ENCODE measurements at places on chromosomes 5 and 9. TPM values are rescaled to one million over a fixed set of nuclear protein-coding genes. Genes with fewer than 3 reads are reported as not detected.
A peak's percentile ranks its signal among the peaks of the same experiment; 100 is the strongest.

Gene ZFP2
- polyA plus RNA-seq: 3.3 TPM

- DNase-seq: no peak
These were observed 61.4 kb upstream of the TBC1D9B start for GRCh38 chr5:179969110-179969509.

DNA sequence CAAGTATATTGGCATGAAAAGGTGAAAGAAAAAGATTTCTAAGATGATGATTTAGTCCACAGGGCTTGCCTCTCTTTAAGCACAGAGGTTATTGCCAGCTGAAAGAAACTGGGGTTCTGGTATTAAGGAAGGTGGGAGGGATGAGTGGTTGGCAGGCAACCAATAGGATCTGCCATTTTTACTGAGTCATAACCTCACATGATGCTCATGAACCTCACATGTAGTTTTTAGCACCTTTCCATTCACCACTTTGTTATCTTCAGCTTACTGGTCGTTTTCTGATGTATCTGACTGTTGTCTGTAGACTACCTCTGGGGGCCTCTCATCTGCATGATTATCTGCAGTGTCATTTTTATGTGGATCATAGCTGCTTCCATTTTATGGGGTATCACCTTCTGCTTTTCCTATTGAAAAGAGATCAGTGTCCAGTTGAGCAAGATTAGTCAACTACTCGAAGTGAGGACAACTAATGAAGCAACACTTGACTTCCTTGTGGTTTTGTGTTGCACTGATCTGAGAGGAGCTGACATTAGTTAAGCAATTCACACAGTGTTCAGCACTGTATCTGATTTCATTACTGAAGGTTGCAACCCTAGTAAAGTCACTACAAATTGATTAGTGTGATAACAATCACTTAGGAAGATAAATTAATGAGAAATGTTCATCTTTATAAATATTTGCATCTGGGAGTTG, 186.3 kb downstream of the SGCD start:
- DNase-seq: no peak

GRCh38 chr9:125547368-125547767, 159.6 kb downstream of the MAPKAP1 start:
- no peak for DNase-seq

Gene TSSK1B
- not detected for polyA plus RNA-seq

Gene PCDHA12
- 0.20 TPM for polyA plus RNA-seq

DNA sequence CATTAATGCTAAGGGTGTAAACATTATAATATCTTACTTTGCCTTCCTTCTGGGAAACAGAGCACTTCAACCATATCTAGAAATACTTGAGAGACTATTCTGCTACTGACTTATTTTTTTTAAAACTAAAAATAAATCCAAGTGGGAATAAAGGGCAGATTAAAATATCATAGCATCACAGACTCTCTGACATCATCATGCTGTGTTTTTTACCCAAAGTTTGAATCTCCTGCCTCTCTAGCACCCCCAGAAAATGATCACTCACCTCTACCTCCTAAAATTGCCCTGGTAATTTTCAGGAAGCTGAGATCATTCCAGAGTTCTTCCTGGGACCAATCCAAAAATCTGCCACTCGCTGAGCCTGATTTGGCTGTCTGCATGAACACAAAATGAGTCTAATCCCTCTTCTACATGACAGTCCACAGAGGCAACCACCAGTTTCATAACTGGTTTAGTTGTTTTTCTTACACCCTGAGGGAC, 813.8 kb upstream of the DMAC1 start:
- DNase-seq: no peak

- DNase-seq: no peak
These were observed 120.8 kb upstream of the SLC27A6 start for GRCh38 chr5:128844354-128844923.

- DNase-seq: no peak
These were observed 624.9 kb upstream of the GRAMD2B start for GRCh38 chr5:125798307-125798706.

Gene GARIN3
- polyA plus RNA-seq: not detected

GRCh38 chr9:1995084-1995483, 20.1 kb upstream of the SMARCA2 start:
- DNase-seq: no peak

DNA sequence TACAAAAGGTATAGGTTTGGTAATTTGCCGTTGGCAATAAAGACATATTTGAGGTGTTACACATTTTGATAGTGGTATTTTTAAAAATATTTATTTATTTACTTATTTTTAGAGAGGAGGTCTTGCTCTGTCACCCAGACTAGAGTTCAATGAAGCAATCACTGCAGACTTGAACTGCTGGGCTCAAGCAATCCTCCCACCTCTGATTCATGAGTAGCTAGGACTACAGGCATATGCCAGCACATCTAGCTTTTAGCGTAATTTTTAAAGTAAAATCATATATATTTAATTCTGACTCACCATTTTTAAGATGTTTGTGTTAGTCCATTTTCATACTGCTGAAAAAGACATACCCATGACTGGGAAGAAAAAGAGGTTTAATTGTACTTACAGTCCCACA, 1974.3 kb downstream of the EFNA5 start:
- DNase-seq: no peak

Gene IL3
- not detected for polyA plus RNA-seq

- DNase-seq: no peak
These were observed 409.6 kb downstream of the GADD45G start for GRCh38 chr9:90014421-90014820.

GRCh38 chr5:96112703-96113102, 151.1 kb upstream of the ELL2 start:
- no peak for DNase-seq

- no peak for DNase-seq
These were observed 463.6 kb downstream of the TAF11L14 start for GRCh38 chr5:18097817-18098216.

Gene TAF11L10
- polyA plus RNA-seq: not detected

DNA sequence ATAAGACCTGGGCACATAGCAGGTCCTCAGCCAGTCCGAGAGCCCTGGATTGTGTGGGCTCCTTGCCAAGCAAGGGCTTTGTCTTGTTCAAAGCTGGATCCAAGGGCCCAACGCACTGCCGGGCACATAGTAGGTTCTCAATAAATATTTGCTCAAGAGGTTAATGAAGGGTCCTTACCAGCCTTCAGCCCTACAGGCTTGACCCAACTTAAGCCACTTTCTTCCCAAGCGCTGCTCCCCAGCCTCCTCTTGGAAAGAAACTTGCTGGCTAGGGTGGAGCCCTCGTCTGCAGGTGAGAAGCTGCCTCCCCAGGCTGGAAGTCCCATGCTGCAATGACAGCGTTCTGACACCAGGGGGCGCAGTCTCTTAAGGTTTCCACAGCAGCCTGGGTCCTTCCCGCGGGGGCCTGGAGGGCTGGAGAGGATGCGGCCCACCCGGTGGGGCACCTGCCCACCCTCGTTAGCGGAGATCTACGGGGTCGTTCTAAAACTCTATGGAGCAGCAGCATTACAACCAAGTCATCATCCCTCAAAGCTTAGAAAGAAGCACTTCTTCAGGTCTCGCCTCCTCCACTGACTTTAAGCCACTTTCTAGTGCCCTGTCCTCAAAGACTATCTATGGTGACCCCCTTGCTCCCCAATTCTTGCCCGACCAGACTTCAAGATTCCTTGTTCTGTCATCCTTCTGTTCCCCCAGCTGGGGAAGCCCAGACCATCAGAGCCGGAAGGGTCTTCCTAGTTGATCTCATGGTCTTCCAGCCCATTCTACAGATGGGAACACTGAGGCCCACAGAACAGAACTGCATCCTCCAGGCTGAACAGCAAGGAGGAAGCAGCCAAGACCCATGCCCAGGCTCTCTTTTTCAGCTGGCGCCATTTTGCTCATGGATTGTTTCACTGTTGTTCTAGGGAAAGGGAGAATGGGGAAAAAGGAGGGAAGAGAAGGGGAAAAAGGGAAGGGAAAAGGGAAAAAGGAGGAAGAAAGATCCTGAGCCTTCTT, 115.4 kb downstream of the LHX2 start:
- peak; percentile 42 for DNase-seq

GRCh38 chr9:94937214-94937903, 210.9 kb downstream of the AOPEP start:
- no peak for DNase-seq

GRCh38 chr9:68832861-68833518, 128.0 kb downstream of the PIP5K1B start:
- DNase-seq: no peak

- DNase-seq: no peak
These were observed 76.1 kb downstream of the MAMDC2 start for GRCh38 chr9:70119786-70120185.

DNA sequence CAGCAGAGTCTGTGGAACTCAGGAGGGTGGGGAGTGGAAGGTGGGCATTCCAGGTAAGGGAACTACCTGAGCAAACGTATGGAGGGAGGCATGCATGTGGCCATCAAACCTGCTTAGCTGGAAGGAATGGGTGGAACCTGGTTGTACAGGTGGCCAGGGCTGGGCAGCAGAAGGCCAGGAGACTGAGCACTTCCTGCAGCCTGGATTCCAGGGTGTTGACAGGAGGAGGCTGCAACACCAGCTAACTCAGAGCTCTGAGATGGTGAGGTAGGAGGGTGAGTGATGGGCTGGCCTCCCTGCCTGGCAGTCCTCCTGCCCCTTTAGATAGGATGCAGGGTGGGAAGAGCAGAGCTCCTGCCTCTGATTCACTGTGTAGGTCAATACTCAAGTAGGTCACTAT, 92.5 kb upstream of the CPEB4 start:
- DNase-seq: no peak

DNA sequence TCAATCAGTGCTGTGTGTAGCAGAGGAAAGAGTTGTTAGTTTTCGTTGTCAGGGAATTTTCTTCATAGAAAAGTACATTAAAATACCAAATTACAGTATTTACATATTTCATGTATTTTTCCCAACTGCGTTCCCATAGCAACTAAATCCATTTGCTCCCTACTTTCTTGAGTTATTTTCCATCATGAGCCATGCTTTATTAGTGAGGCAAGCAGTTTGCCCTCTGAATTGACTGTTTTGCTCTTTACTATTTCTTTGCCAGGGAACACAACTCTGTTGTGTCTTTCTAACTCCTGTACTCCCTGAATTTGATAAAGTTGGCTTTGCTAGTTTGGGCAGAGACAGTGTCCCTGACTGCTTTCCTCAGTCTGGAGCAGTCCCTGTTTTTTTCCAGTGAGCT, 276.2 kb upstream of the SLC30A5 start:
- DNase-seq: no peak

- DNase-seq: no peak
These were observed 36.9 kb upstream of the TNPO1 start for GRCh38 chr5:72779520-72779919.

Gene PCDHB15
- 6.7 TPM for polyA plus RNA-seq

DNA sequence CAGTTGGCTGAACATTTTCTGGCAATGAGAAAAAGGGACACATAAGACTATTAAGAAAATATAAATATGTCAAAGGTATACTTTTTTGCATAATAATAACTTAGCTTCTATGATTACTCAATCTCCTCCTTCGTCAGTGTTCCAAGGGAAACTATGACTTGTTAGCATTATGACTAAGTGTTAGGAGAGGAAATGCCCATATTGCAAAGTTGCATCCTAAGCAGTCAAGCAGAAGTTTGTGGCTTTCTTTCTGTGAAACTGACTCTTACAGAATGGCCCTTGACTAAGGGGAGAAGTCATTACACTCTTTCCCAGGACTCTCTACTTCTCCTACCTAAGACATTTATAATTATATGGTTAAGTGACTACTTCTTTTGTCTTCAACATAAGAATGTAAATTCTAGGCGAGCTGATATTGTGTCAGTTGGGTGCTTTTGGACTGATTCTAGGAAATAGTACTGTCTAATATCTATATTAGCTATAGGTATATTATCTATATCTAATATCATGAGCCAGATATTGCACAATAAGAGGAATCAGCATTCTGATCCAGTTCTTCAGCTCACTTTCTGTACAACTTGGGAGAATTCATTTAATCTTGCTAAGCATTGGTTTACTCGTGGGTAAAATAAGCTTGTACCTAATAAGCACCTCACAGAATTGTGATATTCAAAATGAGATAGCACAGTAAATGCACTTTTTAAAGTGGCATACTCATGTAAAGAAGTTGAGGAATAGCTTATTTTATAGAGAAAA, 16.4 kb upstream of the SPINK6 start:
- no peak for DNase-seq

DNA sequence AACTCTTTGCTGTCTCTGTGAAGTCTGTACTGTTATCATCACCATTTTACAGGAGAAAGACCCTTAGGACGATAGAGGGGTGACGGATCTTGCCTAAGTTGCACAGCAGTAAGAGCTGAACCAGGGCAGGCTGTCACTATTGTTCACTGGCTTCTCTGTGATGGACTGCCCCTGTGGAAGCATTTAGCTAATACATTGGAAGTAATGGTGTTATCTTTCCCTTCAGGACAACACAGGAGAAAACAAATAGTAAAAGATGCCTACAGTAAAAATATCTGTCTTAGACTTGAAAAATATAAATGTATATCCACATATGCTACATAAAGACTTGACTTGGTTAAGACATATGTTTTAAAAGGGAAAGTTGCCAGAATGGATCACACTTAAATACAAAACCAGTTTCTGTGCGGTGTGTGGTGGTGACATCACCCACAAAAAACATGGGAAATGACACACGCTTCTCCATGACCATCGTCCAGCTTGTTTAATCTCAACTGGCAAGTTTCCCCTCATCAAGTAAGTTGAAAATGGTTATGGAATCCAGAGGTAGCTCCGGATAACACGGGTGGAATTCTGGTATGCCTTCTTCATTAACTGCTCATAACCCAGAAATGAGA, 351.8 kb downstream of the EBF1 start:
- DNase-seq: no peak

Gene PCDHGA11
- 1.4 TPM for polyA plus RNA-seq

Gene ZDHHC11
- polyA plus RNA-seq: 2.1 TPM

Gene TEX48
- polyA plus RNA-seq: not detected

Gene PPP1R26
- polyA plus RNA-seq: 10.2 TPM

DNA sequence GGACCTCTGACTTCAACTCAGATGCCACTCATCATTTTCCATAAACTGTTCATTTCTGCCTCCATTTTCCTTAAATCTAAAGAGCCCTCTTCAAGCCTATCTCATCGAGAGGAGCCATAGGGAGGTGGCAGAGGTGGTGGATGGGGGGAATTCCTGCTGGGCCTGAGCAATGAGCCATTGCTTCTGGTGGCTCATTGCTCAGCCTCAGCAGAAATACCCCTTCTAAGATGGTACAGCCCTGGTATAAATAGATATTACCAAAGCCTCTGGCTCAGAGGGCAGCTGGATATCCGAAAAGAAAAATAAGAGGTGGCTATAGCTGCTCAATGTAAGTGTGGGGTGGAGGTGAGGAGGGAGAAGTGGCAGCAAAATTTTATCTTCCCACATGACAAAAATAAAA, 313.5 kb downstream of the CAAP1 start:
- no peak for DNase-seq

Gene ADAMTS12
- polyA plus RNA-seq: 9.2 TPM

Gene PTGS1
- 0.90 TPM for polyA plus RNA-seq

- no peak for DNase-seq
These were observed 1.5 kb upstream of the STC2 start for GRCh38 chr5:173329491-173330337.

GRCh38 chr9:132366481-132366880, 11.7 kb upstream of the SETX start:
- no peak for DNase-seq

DNA sequence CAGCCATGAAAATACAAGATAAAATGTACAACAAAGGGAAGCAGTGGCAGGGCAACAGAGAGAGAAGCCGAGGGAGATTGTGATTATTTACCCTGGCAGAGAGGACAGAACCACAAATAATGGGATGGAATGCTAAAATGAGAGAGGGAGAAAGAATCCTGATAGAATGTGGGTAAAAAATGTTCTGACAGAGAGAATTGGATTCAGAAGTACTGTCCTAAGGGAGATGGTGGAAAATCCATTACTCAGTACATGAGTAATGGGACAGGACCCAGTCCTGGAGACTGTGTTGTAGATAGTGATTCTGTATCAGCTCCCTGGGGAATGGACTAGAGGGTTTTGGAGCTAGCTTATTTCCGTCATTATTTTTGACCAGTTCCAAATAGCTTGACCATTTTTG, 831.5 kb downstream of the MAT2B start:
- no peak for DNase-seq
